ENCODE measurements at places on chromosomes 2 and 18.

GRCh38 chr2:207330912-207331311, 165.2 kb upstream of the KLF7 start:
- DNase-seq = peak; percentile 96

DNA sequence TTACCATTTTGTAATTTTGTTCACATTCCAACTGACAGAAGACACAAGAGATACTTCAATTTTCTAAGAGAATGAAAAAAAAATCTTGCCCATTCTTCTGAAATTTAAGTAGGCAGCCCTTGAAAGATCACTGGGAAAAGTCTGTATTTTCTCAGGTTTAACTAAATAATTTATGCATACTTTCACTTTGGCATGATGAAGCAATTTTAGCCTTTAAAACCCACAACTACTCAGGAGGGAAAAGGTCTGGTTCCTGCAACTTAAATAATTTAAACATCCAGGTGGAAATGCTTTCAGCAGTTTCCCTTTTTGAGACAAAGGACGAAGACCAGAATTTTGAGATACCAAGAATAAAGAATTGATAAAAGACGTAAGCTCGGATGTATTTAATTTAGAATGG, 61.4 kb downstream of the ZEB2 start:
- DNase-seq = no peak

- DNase-seq = no peak
These were observed 447.4 kb upstream of the PKDCC start for GRCh38 chr2:41600460-41600859.

DNA sequence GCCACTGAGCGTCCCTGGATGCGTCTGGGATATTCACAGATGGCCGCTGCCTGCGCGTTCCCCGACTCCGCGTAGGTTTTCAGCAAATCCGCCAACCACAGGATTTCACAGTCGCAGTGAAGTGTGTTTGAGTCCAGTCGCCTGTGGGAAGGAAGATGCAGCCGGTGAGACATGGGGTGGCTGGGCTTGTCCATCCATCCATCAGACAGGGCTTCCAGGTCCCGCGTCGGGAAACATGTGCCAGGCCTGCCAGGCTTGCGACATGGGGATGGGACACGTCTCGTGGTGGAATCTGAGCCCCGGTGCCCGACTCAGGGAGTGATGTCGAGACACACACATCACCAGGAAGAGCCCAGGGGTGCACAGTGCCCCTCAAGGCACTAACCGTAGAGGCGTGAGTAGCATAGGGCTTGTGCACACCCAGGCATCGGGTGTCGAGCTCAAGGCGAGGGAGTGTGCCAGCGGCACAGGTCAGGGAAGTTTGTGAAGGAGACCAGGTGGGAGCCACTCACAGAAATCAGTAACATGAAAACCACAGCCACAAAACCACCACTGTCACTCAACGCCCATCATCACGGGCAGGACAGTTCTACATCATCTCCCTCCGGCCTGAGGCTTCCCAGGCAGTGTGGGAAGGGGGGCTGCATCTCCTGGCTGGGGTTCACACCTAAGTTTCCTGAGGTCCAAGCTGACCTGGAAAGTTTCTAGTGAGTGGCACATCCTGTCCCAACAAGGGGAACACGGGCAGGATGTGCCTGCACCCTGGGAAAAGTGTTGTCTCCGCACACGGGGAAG, 63.9 kb downstream of the PXDN start:
- no peak for DNase-seq

- DNase-seq = no peak
These were observed 3.0 kb downstream of the RFTN2 start for GRCh38 chr2:197672371-197672893.

DNA sequence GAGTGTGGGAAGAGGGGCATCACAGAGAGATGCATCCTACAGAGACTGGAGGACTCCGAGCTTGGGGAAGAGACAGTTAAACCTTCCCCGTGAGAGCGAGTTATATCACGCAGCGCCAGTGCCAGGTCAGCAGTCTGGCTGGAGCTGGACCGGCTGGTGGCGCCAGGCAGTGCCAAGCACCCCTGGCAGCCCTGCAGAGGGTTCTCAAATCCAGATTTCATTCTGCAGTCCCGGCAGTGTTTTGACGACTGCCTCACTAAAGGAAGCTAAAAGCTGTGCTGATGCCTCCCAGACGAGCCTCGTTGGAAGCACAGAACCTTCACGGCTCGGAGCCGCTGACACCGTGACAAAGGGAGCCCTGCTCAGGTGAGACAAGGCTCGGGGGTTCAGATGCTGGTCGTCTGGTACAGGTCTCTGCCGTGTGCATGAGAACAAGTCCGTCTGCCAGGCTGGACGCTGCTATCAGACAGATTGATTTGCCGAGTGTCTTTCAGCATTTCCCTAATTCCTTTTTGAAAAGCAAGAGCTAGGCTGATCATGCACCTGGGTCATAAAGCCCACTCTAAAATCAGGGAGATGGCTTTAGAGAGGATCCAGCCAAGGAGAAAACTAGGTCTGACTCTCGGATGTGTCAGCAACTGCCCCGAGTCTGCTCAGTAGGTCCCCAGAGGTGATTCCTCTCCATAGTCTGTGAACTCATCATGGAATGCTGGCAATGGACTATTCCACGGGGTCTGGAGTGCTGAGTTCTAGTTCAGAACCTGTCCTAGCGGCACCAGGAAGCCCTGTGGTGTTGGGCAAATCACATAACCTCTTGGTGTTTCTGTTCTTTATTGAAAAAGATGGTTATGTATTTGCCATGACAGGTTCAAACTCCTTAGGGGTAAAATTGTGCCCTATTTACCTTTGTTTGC, 240.6 kb downstream of the SOX11 start:
- DNase-seq = no peak

GRCh38 chr2:290090-290722, 2.3 kb upstream of the ALKAL2 start:
- peak; percentile 71 for DNase-seq

GRCh38 chr2:552906-553305, 124.3 kb downstream of the TMEM18 start:
- DNase-seq = no peak

DNA sequence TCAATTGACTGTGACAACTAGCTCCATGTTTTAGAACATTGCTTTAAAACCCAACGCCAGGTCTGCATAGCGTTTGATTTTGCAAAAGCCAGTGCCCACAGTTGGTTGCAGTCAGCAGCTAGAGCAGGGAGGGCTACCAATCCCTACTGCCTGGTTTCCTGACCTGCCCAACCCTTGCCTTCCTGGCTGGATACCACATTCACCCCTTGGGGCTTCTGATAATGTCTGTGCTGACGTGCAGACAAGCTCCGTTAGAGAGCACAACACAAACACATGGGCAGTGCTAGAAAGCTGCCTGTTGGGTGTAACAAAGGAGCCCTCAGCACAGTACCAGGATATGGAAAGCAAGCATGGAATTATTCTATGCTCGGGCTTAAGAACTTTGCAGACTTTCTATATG, 71.4 kb upstream of the THSD7B start:
- no peak for DNase-seq

- no peak for DNase-seq
These were observed 73.3 kb downstream of the RHOB start for GRCh38 chr2:20520128-20520527.

DNA sequence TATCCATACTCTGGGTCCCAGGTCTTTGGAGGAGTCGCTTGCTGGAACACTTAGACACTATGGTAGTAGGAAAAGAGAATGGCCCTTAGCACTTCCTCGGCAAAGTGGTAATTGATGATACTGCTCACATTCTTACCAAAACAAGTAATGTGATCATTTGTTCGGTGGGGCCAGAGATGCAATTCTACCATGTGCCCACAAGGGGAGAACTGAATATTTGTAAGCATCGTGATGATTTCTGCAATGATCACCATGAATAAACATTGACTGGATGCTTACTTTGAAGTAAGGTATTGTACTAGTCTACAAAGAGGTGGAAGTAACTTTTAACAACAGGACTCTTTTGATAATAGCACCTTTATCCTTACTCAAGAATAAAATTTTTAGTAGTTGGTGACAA, 109.7 kb downstream of the CD8B2 start:
- DNase-seq = no peak

GRCh38 chr2:15117409-15118050, 443.6 kb downstream of the NBAS start:
- DNase-seq = no peak

DNA sequence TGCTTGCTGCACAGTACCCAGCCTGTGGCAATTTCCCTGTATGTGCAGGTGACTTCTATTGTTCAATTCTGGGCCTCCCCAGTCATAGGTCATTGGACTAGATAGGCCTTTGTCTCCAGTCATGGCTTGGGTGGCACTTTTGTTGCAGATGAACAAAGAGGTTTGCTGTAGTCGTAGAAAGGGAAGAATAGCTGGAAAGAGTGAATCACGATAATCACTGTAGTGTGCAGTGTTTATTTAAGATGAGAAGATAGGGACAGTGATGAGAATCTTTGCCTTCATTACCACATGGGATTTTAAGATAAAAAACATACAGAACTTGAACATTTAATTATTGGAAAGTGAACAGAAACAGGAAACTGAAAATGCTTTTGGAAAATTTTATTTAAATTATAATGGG, 156.1 kb upstream of the CYRIA start:
- no peak for DNase-seq

DNA sequence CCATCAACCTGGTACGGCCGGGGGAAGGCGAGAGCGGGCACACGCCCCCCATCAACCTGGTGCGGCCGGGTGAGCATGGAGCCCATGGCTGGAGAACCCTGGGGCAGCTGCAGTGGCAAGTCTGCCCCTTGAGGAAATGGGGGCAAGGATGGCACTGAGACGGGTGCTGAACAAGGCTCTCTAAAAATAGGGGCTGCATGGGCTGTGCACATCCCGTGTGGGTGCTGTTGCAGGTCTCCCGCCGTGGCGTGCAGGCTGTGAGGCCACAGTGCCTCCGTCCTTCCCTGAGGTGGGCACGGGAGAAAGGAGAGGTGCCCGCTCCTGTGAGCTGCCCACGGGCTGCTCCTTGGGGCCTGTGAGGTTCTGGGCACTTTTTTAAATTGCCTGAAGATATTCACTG, 99.2 kb downstream of the NFATC1 start:
- DNase-seq = no peak

DNA sequence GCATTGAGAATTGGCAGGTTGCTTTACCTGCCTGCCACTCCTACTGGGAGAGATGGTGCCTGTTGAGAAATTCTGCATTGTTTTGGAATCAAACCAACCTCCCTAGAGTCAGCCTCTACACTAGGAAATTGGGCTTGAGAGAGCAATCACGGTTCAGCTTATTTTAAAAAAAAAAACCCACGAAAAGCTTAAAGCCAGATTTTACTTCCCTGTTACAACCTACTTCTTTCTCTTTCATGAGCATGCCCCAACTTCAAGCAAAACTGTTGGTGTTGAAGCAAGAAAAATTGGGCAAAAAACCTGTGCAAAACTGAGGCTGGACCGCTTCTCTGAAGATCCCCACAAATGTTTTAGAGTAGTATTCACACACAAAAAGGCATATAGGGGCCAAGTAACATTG, 134.6 kb upstream of the ZEB2 start:
- DNase-seq = no peak

DNA sequence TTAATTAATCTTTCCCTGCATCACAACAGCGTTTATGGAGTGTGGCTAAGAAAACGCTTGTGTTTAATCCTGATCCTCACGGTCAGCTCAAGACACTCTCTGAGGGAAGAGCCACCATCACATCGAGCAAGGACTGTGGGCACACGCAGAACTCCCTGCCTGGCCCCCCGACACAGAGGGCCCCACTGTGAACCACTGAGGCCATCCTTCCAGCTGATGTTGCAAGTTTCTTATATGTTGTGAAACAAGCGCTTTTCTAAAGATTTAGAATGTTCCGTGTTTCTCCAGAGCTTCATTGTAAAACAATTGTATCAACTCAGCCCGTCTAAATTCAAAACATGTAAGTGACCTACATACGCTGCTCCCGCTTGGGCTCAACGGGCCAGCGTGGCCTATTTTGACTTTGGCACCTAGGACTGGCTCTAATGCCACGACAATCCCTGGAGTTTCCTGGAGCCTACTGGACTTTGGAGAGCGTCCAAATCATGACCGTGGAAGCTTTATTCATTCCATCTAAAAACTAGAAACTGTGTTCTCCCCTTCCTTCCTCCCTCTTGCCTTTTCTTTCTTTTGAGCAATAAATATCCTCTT, 34.9 kb downstream of the SERPINE2 start:
- no peak for DNase-seq

DNA sequence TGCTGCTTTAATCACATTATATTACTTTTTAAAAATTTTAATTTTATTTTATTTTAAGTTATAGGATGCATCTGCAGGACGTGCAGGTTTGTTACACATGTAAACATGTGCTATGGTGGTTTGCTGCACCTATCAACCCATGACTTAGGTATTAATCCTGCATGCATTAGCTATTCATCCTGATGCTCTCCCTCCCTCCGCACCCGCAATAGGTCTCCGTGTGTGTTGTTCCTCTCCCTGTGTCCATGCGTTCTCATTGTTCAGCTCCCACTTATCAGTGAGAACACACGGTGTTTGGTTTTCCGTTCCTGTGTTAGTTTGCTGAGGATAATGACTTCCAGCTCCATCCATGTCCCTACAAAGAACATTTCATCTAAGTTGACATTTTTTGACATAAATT, 283.2 kb downstream of the CYRIA start:
- DNase-seq = no peak

DNA sequence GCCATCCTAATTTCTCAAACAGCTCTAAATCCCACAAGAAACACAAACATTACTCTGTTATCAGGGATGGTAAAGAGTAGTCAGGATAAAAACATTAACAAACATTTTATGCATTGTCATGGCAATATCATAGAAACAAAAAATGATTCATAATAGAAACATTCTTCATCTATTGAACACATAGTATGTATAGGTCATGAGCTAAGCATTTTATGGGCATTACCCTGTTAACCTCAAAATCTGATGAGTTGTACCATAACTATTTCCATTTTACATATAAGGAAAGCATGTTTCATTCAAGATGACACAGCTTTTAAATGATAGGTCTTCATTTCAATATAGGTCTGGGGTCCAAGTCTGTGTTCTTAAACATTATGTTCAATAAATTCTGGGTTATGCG, 344.9 kb downstream of the RND3 start:
- peak; percentile 84 for DNase-seq

- no peak for DNase-seq
These were observed 1822.6 kb downstream of the SUCLG1 start for GRCh38 chr2:82636402-82637020.

DNA sequence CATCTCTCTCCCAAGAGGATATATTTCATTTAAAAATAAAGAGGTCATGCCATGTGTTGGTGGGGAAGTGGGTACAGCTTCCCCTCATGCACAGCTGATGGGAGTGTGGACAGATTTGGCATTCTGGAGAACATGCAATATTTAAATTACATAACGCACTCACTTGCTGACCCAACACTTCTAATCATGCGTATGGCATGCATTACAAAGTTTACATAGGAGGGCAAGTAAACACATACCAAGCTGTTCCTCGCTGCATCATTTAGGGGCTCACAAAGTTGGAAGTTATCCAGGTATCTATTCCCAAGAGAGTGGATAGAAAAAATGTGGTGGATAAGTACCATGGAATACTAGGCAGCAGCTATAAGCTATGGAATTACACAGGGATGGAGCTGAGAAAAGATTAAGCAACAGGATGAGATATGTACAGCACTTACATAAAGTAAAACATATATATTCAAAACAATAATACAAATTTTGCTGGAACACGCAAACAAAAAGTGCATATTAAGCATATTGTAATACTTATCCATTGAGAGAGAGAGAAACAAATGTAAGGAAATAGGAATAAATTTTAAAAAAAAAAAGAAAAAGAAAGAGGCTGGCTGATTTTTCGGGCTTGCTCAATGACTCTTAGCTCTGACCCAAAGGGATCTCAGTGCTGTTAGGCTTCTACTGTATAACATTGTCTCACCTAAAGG, 11.0 kb downstream of the CYP1B1 start:
- peak; percentile 10 for DNase-seq

GRCh38 chr2:240051697-240052096, 1.6 kb downstream of the OR6B3 start:
- DNase-seq = no peak
